ENCODE measurements at places on chromosomes 5 and 9.

DNA sequence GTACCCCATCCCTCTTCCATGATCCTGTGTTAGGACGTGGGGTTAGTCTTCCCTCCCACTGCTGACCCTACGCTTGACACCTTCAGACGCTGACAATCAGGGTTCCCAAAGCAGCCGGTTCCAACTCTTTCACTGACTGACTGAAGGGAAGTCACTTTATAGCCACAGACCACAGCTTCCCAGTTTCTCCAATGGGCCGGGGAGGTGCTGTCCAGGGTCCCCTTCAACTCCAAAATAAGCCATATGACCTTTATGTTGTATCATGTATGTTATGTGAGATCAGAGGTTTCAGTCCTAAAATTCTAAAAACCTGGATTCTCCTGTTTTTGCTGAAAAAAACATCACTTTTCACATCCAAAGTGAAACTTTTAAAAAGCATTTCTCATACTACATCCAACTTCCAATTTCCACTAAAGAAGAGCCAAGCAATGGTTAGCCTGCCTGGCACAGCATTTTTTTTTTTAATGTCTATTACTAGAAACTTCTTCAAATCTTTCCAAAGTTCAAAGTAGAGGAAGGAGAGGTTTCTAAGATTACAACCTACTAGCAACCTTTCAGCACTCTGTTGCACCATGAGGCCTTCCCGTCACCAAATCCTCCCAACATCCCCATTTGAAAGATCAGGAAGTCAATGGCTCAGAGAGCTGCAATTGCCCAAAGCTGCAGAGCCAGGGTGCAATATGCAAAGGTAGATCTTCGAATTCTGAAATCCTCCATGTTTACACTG lies 5.2 kb downstream of the EPB41L4B start:
- no peak for DNase-seq

DNA sequence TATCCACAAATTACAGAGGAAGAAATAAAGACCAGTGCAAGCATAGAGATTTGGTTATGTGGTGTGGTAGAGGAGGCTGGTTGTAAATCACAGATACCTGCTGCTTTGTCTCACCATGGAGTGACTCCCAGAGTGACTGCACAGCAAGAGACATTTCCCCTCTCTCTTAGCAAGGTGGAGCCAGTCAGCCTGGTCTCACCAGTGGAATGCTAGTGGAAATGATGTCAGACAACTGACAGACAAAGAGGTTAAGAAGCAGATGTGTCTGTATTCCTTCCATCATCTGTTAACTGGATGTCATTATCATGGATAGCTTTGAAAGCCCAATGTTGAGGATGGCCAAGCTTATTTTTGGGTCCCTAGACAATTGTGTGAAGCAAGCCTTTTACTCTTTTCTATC lies 509.4 kb upstream of the SEMA6A start:
- no peak for DNase-seq

DNA sequence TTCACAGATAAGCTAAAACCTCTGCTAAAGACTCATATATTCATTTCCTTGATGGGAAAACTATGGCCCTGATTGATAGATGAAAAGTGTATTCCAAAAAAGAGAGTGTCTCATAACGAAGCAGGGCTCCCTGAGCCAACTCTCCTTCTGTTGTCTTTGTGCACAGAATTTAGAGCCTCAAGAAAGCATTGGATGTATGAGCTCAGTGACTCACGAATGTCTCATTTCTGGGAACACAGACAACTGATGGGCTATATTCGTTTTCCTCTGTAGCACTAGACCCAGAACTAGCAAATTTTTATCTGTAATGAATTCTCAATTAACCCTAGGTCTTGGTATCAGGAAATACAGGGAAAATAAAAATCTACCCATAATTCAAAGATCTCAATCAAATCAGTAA lies 88.4 kb downstream of the LMNB1 start:
- no peak for DNase-seq

GRCh38 chr5:7755958-7756357 lies 95.0 kb downstream of the CFAP90 start:
- no peak for DNase-seq

DNA sequence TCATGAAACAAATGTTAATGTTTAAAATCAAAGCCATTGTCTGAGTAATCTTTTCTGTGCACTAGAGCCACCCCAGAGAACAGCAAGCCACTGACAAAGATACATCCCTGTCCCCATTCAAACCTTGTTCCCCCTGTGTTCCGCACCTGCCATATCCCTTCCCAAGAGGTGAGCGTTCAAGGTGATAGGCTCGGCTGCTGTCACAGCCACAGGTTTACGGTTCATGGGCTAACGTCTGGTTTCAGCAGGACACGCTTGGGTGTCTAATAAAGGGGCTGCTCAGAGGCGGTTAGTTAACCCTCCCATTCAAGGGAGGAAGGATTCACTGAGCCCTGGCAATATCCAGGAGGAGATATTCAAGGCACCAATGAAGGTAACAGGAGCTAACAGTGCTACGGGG lies 24.5 kb upstream of the LAMC3 start:
- DNase-seq, result no peak

- DNase-seq, result no peak
Measured at GRCh38 chr5:177600508-177601018, 631 bp downstream of the B4GALT7 start.

DNA sequence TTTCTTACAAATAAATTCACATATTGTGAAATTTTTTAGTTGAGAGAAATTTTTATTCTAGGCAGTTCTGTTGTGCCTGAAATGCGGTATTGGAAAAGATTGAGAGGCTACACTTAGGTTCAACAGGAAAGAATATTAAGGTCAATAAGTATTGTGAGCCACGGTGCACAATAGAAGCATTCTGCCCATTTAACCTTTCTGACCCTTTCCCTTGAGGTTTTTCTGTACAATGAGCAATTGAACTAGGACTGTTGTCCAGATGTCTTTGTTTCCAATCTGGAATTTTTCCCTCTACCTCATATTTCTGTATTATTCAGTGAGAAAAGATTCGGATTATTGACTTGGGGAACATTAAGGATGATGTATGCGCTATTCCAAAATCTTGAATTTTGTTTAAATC lies 205.2 kb downstream of the NR3C1 start:
- DNase-seq, result no peak

DNA sequence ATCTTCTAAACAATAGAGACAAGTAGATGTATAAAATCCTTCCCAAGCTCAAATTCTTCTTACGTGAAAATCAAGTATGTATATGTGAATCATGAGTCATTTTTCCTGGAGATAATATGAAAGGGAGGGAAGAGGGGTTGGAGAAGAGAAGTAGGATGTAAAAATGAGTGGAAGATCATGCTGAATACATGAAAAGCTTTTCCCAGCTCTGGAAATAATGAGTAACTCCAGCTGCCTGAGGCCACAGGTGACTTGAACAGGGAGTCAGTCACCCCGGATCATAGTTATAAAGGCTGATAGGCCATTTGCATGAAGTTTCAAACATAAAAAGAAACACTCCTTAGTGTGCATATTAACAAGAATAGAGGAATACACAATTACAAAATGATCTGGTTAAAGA lies 486.7 kb downstream of the EFNA5 start:
- DNase-seq, result no peak

DNA sequence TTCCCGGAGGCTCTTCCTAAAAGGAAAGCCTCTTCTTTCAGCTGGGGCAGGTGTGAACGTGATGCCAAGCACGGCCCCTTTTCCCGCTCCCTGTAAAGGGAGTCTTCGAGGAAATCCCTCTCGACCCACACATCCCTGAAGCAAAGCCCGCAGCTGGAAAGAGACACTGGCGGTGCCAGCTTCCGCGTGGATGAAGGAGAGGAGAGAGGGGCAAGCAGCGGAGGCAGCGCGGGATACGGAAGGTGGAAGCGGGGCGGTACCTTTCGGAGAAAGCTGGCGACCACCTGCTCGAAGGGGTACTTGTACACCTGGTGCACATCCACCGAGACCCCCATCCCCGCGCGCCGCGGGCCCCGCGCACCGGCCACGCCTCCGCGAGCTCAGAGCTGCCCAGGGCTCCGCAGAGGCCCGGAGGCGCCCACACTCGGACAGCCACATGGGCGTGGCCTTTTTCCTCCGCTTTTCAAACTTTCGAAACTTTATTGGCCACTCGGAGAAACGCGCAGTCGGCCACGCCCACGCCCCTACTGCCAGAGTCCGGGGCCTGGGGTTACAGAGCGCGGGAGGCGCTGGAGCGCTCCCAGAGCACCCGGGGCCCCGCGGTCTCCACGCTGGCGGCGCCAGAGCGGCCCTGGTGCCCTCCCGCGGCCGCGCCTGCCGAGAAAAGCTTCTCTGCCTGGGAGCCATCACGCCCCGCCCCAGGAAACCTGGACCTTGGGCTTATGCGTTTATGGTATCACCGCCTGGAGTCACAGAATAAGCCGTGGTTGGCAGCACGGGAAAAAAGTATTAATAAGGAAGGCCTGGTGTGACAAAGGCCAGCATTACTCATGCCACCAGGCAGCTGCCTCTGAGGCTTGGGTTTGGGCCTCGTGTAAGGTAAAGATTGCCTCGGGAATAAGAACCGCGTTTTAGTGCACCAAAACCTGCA lies at the start of gene PRELID2:
TSS of gene PRELID2 (minus strand) at position 426 of the 931 bp plus-strand sequence. CDS start at position 335, 91 bp downstream.
- peak; percentile 84 for DNase-seq

GRCh38 chr5:71971862-71972261 lies 135.4 kb upstream of the MAP1B start:
- DNase-seq, result no peak

GRCh38 chr9:113990975-113991471 lies 87.1 kb downstream of the AMBP start:
- DNase-seq, result no peak

DNA sequence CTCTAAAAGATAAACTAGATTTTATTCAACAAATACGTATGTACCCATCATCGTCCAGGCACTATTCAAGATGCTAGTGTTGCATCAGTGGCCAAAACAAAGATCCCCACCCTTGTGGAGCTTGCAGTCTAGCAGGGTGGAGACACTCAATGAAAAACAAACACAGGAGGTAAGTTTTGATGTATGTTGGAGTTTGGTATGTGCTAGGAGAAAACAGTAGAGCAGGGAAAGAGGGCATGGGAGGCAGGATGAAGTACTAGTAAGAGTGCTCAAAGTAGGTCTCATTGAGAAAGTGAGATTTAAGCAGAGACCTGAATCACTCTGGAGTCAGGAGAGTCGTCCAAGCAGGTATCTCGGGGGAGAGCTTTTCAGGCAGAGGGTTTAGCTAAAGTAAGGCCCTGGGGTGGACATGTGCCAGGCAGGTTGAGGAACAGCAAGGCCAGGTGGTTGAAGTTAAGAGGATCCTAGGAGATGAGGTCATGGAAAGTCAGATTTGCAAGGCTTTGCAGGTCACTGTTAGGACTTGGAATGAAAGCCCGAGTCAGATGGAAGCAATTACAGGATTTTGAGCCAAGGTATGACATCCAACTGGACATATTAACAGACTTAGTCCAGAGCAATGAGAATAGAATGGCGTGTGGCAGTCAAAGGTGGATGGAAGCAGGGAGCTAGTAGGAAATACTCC lies 9.2 kb downstream of the SNX18 start:
- no peak for DNase-seq

- DNase-seq, result no peak
Measured at GRCh38 chr9:20921362-20921761, 110.1 kb downstream of the HACD4 start.

GRCh38 chr5:18000744-18001143 lies 366.5 kb downstream of the TAF11L14 start:
- peak; percentile 87 for DNase-seq

GRCh38 chr9:129422032-129422842 lies 198.7 kb downstream of the C9orf50 start:
- DNase-seq, result no peak

GRCh38 chr5:139458580-139459407 lies 3.7 kb downstream of the ECSCR start:
- DNase-seq, result peak; percentile 18

DNA sequence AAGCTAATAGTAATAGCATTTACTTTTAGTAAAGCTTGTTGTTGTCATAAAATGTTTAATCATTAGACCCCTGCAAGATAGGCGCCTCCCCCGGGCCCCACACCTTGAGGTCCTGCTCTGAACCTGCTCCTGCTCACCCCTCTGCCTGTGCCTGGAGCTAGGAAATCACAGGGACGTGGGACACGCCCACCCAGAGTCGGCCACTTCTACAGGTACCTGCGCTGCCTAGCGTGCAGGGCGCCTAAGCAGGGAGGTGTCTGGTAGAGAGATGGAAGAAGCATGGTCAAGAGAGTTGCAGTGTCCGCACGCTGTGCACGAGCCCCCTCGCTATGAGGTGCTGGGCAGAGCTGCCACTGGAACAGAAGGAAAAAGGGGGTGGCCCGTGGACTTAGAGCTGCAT lies 52.6 kb downstream of the HINT1 start:
- no peak for DNase-seq

- no peak for DNase-seq
Measured at GRCh38 chr9:4933177-4933576, 51.9 kb upstream of the JAK2 start.

GRCh38 chr5:33720176-33720575 lies 171.6 kb downstream of the ADAMTS12 start:
- DNase-seq, result no peak

DNA sequence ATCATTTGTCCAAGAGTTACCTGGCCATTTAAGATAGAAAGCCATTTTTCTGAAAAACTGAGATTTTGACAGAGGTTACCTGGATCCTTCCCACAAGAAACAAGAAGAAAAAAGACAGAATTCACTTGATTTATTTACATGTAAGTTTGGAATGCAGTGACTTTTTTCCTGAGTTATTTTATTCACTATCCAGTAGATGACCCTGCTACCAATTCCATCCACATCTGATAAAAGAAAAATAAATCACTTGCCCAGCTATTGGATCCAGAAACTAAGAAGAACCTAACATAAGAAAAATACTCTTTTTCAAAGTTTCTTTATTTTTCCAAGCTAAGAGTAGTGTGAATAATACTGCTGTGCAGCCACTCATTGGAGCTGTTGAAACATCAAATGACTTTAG lies 275.2 kb downstream of the CETN3 start:
- no peak for DNase-seq

- no peak for DNase-seq
Measured at GRCh38 chr5:168002116-168002515, 289.3 kb upstream of the WWC1 start.

- no peak for DNase-seq
Measured at GRCh38 chr5:132263548-132264261, 6.2 kb downstream of the PDLIM4 start.

GRCh38 chr5:91910655-91911054 lies 527.5 kb upstream of the ARRDC3 start:
- no peak for DNase-seq

GRCh38 chr5:22277006-22277405 lies 576.1 kb downstream of the CDH12 start:
- no peak for DNase-seq

GRCh38 chr5:55679556-55679955 lies 32.6 kb downstream of the SLC38A9 start:
- DNase-seq, result no peak

DNA sequence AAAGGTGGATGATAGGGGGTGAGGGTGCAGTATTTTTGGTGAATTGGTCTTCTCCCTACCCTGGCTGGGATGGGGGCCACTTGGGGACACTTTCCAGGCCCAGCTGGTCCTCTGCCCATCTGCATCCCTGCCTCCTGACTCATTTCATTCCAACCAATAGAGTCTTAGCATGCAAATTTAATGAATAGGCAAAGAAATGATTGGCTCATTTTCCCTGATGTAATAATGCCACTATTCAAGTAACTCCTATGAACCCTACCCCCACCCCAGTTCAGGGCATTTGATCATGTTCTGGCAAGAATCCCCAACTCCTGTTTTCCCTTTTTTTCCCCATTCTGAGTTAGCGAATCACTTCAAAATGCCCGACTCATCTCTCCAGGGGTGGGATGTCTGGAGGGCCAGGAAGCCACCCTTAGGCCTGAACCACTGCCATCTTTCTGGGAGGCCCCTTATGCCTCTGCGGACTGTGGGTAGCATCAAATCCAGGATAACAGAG lies 56.7 kb downstream of the PCDH1 start:
- DNase-seq, result peak; percentile 44

GRCh38 chr5:67123819-67124218 lies 72.8 kb downstream of the CD180 start:
- no peak for DNase-seq

GRCh38 chr5:157106630-157107461 lies 2.0 kb downstream of the HAVCR2 start:
- no peak for DNase-seq

Data from foreskin melanocyte (primary cell).